ENCODE measurements at places on chromosomes 11 and 22.
A peak's percentile ranks its signal among the peaks of the same experiment; 100 is the strongest.

DNA sequence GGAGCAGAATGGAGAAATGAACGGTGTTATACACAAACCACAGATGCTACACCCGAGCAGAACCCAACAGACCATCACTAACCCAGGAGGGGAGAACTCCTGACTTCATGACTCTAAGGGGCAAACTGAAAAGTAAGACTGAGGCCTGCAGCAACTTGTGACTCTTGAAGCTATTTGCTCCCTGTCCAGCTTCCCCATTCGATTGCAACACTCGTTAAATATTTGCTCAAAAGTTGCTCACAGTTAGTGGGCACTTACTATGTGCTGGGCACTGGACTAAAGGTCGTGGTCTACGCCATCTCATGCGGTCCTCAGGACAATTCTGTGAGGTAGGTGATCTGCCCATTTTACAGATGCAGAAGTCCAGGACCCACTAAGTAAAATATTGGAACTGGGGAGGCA is 9.5 kb upstream of the ADA2 start:
- DNase-seq: peak; percentile 29

DNA sequence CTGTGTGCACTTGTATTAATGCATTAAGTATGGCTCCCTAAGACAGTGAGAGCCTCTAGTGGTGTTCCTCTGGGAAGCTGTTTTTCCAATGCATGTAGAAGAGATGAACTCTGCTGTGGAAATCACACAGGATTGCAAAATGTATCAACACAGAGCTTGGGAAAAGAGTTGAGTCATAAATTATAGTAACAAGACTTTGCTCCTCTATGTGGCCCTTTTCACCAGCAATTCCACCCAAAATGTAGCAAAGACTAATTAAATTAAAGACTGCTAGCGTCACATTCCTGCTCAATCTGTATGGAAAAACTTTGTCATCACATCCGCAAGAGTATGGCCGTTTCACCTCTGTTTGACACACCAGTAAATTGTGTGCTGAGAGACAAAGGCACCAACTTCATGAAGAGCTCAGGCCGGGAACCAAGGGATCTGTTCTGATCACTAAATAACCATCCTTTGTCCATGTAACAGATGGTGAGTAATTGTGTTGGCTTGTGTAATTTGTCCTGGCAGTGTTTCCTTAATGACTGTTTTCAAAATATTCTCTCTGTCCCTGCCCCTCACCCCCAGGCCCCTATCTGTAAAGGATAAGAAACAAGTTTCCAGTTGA is 209.2 kb upstream of the SORL1-AS1 start:
- DNase-seq: no peak

- no peak for DNase-seq
These were observed 9.5 kb downstream of the GRAMD1B start for GRCh38 chr11:123439616-123440015.

DNA sequence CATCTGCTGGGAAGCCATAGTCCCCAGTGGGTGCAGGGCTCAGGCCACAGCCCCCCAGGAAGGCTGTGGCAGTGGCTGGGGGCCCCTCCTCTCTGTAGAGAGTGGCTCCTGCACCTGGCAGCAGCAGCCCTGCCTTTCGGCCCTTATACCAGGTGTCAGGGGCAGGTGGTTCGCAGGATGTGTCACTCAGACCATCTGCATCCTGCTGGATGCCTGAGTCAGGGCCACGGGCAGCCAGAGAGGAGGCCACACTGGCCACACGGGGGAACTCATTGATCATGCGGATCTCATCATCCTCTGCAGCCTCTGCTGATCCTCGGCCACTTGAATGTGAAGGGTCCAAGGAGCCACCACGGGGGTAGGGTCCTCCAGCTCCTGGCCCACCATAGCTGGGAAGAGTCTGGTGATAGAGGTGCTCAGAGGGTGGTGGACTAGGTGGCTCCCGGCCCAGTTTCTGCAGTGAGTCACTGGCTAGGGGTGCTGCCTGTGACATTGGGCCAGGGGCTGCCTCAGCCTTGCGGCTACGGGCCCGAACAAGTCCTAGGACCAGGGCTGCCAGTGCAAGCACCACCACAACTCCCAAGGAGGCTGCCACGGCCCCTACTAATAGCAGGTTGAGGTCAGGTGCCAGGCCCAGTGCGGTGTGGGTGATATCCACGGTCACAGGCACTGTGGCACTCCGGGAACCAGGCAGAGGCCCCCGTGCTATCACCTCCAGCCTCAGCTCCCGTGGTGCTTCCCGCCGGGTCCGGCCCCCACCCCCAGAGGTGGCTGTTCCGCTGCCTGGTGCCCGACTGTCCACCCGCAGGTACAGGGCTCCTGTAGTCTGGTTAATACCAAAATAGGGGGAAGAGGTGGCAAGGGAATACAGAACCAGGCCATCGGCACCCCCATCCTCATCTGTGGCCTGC is 3.3 kb upstream of the TPP1 start:
- DNase-seq: no peak

GRCh38 chr22:36355362-36355761 is 32.4 kb downstream of the MYH9 start:
- DNase-seq: no peak

DNA sequence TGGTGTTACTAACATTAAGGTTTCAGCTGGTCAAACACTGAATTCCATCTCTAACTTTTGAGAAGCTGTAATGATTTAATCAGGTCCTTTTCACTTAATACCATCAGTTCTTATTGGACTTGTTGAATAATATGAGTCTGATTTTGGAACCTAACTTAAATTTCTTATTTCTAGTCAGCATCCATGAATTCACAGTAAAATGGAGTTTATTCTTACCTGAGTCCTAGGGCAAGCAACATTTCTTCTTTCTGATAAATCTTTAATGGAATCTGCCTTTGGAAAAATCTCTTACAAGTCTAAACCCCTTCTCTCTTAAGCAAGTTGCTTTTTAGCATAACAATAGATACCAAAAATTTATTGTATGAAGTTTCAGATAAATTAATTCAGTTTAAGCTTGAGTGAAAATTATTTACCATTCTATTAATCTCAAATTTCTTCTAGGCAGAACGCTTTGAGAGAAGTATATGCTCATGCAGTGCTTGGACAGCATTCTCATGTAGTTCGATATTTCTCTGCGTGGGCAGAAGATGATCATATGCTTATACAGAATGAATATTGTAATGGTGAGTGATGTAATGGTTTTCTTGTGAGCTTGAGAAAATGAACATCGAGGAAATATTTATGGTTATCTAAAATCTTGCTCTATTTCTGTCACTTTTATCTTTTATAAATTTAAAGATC is 3.4 kb downstream of the WEE1 start:
- no peak for DNase-seq

DNA sequence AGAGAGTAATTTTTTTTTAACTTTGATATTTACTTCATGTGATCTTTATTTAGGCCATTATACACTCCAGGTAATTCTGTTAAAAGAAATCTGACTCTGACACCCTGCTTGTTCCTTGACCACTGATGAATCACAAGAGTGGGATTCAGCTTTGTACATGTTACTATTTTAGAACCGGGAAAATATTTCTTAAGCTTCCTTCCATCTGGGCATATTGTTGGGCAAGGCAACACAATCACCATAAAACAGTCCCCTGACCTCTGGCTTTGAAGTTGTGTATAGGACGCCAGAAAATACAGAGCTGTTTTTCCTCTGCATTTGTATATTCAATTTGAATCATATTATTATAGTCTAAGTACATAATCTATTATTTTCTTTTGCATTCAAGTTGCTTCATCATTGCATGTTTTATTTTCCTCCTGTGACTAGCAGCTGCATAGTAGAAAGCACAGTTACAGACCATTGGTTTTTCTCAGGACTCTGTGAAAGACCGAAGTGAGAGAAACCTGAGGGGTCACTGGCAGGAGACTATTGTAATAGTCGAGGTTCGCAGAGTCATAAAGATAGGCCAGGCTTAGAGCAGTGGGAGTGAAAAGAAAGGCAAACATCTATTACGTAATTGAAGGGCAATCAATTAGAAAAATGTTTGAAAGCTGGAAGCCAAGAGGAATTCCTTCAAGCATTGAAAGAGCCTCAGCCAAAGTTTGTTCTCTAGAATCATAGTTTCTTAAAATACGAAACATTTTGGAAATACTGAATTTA is 51.8 kb upstream of the SLC36A4 start:
- DNase-seq: no peak

DNA sequence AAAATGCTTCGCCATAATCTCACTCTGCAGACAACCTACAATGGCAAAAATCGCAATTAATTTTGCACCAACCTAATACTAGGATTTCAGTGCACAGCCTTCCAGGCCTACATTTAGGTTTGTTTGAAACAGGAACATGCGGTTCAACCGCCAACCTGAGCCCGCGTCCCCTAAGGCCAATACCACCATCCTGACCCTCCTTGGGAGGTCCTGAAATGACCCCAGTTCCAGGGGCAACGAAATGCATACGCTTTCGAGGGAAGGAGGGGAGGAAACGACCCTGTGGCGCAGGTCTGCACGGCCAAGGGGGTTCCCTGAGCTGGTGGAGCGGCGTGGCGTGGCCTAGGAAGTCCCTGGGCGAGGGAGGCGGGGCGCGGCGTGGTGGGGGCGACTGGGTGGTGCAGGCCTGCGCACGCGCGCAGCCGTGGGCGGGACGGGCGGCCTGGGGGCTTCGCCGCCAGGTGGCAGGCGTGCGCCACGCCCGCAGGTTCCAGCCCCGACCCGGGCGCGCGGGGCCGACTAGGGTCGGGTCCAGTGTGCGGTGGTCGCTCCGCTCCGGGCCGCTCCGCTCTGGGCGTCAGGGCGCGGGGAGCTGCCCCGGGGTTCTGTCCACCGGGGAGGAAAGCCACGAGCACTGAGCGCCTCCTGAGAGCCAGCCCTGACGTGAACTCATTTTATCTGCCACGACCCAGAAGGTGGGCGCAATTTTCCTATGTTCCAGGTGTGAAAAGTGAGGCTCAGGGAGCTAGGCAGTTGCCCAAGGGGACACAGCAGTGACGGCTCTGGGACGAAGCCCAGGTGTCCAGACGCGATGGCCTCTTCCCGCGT is 94.1 kb downstream of the SWAP70 start:
- peak; percentile 86 for DNase-seq

DNA sequence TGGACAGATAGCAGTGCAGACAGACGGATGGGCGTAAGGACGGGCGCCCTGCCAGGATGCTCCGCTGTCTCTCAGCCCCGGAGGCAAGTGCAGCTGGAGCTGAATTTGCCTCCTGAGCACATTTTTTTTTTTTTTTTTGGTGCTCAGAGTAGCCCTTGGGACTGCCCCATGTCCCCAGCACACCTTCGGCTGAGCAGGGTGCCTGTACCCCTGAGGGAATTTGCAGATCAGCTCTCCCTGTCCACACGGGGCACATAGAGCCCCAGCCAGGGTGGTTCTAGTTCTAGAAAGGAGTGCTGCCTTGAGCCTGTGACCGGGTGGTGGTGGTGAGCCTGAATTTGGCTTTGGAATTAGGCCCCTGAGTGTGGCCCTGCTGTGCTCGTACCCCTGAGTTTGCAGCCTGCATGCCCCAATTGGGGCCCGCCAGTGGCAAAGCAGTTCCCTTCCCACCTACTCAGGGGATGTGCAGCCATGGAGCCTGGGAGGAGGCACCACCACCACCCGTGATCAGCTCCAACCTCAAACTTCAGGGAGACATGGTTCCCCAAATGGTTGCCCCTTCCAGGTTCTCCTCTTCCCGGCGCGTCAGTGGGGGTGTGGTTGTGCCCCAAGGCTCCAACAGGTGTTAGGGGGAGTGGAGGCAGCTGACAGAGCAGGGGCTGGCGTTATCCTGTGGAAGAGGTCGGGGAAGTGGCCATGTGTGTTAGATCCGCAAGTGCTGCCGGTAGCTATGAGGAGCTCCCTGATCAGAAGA is 1232.7 kb downstream of the BRD1 start:
- DNase-seq: no peak

- DNase-seq: no peak
These were observed 121.9 kb upstream of the MTMR2 start for GRCh38 chr11:96045622-96046456.

- peak; percentile 38 for DNase-seq
These were observed 5.7 kb downstream of the P2RX3 start for GRCh38 chr11:57343825-57344224.

DNA sequence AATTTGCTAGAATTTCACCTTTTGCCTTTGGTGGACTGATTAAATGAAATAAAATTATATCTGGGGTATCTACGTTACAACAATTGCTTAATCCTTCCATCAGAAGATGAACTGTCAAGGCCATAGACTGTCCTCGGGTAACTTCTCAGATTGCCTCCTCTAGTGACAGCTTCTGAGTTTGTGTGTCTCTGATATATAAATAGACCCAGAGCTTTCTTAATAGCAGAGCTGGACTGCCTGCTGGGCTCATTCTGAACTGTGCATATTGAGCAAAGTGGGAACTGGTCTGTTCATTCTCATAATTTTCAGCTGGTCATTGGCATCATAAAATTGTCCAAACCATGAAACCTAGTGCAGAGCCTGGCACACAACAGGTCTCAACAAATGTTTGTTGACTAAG is 99.1 kb upstream of the GRAMD1B start:
- no peak for DNase-seq

- DNase-seq: no peak
These were observed 6.0 kb downstream of the PDXP start for GRCh38 chr22:37664249-37665101.

DNA sequence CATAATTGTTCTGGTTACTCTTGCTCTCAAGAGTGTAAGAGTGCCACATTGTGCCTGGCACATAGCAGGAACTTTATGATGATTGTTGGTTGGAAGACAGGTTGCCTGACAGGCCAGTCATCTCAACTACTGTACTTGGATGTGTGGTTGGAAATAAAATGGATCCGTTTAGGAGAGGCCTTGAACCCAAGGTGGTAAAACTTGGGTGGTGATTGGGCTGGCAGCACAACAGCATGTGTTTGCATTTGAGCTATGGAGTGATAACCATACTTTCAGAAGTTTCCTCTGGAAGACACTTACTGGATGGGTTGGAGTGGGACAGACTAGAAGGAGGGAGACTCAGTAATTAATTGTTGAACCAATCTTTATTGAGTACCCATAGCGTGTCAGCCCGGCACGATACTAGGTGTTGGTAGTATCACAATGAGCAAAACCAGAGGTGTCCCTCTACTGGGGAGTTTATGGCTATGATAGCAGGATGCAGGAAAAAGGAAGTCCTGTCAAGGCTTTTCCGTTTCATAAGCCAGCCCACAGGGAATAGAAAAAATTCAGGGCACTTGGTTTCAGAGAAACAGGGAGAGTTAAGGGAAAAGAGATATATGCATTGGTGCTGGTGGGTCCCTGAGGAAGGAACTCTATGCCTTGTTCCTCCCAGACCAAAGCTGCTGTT is 3.1 kb upstream of the TMEM109 start:
- DNase-seq: peak; percentile 68

DNA sequence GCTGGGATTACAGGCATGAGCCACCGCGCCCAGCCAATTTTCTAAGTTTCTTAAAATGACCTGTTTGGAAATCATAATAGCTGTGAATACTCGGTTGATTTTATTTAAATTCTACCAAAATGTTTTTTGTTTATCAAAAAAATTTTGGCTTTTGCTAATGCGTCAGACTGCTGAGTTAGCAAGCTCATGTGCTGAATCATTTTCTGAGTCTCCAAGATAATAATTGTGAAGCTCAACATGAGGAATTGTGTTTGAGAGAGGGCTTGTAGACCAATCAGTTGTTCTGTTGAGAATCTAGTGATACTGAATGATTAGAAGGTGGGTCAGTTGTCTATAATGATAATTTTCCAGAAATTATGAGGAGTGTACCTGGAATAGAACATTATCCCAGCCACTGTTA is 15.9 kb downstream of the RNF214 start:
- no peak for DNase-seq
